M059J (cell line): ENCODE measurements at places on chromosomes 1 and 21. TPM values are rescaled to one million over a fixed set of nuclear protein-coding genes. Genes with fewer than 3 reads are reported as not detected.

The DENND4B gene
- 8.4 and 9.0 TPM in 2 replicates for total RNA-seq

The SH2D5 gene
- total RNA-seq: 1.1 and 2.1 TPM in 2 replicates

The S100A16 gene
- total RNA-seq: 138 and 163 TPM in 2 replicates

The LIN28A gene
- total RNA-seq: not detected in 2 replicates

The S100A5 gene
- total RNA-seq: not detected in 2 replicates
